ENCODE measurements at places on chromosomes 7 and 10.

GRCh38 chr10:88118729-88119128, 255.3 kb downstream of the PTEN start:
- no peak for DNase-seq

DNA sequence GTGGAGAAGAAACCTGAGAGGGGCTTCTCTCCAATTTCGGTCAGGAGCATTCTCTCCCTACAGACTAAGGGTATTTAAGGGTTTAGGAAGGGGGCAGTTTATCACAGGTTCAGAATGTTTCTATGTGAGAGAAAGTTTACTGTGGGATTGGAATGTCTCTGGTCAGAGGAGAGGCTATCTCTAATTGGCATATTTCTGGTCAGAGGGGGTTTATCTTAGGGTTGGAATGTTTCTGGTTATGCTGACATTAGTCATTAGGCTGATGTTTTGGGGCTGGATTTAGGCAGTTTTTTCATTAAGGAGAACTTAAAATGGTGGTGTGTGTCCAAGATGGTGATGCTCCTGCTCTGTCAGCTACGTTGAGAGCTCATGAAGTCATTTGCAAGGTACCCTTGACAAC, 758.0 kb downstream of the TYW1 start:
- DNase-seq, result no peak

- DNase-seq, result no peak
Measured at GRCh38 chr10:82464191-82464818, 589.3 kb downstream of the NRG3 start.

DNA sequence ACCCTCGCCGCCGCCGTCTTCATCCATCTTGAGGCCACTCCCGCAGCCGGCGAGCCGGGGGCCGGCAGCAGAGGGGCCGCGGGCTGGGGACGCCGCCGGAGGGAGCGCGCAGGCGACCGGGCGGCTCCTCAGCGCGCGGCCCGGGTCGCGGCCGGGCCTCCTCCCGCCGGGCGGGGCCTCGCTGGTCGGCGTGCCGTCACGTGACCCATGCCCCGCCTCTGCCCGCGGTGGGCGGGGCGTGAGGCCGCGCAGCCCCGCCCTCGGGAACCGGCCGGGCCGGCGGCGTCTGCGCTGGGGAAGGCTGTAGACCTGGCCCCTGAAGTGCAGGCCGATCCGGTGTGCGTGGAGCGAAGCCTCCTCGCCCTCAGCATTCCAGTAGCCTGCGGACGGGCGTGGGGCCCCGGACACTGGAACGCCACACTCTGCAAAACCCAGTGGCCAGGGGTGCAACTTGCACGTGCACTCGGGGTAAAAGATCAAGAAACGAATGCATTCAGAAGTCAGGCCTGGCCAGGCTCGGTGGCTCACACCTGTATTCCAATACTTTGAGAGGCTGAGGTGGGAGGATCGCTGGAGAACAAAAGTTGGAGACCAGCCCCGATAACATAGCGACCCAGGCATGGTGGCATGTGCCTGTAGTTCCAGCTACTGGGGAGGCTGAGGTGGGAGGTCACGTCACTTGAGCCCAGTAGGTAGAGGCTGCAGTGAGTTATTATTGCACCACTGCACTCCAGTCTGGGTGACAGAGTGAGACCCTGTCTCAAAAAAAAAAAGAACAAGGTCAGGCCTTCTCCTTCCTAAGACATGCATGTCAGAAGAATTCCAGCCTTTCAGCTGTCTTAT, at the start of gene CYTH3:
CYTH3 (minus strand) TSS at position 144 of the 843 bp plus-strand sequence; CDS start at position 27, 117 bp downstream.
- DNase-seq, result peak; percentile 91

DNA sequence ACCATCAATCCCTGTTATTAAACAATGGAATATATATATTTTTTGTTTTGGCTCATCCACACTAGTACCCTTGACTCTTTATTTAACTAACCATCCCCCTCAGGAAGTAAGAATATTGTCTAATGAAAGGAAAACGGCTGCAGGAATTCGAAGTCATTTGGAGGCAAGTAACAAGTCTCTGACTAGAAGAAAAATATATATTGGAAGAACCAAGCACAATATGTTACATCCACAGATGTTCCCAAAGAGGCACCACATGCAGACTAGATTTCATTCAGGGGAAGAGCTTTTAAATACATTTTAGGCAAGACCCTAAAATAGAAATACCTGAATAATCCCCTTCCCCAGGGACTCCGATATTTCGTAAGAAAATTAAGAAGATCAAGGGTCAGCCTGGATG, 104.5 kb downstream of the GRM3 start:
- DNase-seq, result no peak

GRCh38 chr7:140196361-140197217, 19.8 kb upstream of the KDM7A start:
- no peak for DNase-seq

DNA sequence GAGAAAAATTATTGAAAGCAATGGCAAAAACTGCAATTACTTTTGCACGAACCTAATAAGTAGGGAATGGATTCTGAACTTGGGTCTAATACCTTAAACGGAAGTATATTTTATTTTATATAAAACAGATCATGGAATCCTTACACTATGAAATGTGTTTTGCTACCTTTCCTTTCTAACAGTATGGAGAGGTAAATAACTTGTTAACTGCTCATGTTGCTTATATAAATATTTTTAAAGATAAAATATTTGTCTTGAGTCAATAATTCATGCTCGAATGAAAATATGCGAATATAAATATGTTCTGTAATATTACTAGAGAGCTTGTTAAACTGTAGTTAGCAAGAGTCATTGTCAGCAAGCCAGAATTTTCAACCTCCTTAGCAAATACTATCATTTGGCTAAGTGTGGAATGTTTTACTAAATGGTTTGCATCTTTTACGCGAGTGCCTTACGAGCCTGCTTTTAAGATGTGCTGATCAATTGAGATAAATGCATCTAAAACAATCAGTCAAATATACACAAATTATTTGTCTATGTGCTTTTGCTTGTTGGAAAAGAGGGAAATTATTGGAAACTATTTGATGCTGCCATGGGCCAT, 5.9 kb downstream of the GNAT3 start:
- no peak for DNase-seq

DNA sequence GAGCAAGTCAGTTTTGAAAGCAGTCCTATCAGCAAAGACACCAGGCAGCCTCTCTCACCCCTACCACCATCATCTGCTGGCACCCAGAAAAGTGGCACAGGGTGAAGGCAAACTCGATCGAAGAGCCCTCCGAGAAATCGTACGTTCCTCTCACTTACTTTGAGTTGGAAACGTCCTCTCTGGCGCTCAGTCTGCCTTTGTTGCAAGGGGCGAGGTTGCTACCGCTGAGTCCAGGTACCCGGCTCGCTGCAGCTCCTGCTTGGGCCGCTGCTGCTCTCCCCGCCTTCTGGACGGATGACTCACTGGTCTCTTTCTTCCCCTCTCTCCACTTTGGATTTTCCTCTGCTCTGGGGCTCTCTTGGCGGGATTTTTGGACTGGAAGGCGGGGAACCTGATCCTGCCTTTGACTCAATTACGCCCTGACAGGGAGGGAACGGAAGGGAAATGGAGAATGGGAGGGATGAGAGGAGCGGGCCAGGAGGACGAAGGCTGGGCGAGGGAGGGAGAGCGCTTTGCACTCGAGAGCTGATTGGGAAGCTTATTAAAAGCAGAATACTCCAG, at the start of gene PTN:
PTN (minus strand) TSS at position 453 of the 561 bp plus-strand sequence. CDS start 88,760 bp downstream, outside the sequence.
- DNase-seq, result no peak

- DNase-seq, result no peak
Measured at GRCh38 chr7:101681170-101682007, 52.3 kb upstream of the MYL10 start.

GRCh38 chr7:14894826-14895225, 7.7 kb downstream of the DGKB start:
- DNase-seq, result no peak

All from activated CD8-positive, alpha-beta memory T cell treated with anti-CD3 and anti-CD28 coated beads, Interleukin-2, amount 50 U/mL, for 48 hours (primary cell).